Hindlimb muscle (tissue), 1 donor: ENCODE measurements at places on chromosomes 2 and 18.

- no peak for DNase-seq
These were observed 53.4 kb downstream of the TPGS2 start for GRCh38 chr18:36775396-36775795.

DNA sequence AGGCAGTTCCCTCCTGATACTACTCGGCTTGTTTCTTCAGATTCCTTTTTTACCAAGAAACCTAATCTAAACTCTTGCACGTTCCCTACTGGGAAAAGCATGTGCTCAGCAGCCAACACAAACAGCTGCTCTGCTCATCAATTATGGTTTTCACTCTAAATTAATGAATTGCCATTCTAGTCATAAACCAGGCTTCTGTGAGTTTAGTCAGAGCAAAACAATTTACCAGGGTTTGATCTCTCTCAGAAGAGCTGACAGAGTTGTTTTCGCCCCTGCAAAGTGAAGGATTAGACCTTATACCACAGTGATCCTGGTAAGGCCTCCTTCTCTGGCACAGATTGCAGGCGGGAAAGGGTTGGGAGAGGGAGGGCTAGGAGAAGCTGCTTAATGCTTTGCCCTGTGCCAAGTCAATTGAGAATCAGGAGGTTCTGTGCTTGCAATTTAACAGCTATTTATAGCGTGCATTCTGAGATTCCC, 57.2 kb downstream of the REEP1 start:
- peak; percentile 61 for DNase-seq

- DNase-seq: no peak
These were observed 6.5 kb downstream of the IMP4 start for GRCh38 chr2:130349174-130349573.

DNA sequence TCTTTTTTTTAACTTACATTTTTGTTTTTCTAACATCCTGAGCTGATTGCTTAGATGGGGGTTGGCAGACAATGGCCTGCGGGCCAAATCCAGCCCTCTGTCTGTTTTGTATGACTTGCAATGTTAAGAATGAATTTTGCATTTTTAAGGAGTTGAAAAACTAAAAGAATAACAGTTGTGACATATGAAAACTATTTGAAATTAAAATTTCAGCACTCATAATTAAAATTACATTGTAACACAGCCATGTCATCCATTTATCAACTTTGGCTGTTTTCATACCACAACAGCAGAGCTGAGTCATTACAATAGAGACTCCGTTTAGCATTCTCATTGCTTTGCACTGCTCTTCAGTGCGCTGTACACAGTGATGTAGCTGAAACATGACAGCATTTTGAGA, 94.1 kb upstream of the MC4R start:
- DNase-seq: no peak

GRCh38 chr2:151052850-151053660, 208.6 kb downstream of the RBM43 start:
- no peak for DNase-seq

GRCh38 chr2:62354771-62355561, 151.0 kb downstream of the TMEM17 start:
- DNase-seq: no peak

GRCh38 chr2:18940184-18940583, 350.8 kb upstream of the NT5C1B start:
- no peak for DNase-seq

- DNase-seq: no peak
These were observed 74.4 kb downstream of the RTN4 start for GRCh38 chr2:54975598-54976492.

DNA sequence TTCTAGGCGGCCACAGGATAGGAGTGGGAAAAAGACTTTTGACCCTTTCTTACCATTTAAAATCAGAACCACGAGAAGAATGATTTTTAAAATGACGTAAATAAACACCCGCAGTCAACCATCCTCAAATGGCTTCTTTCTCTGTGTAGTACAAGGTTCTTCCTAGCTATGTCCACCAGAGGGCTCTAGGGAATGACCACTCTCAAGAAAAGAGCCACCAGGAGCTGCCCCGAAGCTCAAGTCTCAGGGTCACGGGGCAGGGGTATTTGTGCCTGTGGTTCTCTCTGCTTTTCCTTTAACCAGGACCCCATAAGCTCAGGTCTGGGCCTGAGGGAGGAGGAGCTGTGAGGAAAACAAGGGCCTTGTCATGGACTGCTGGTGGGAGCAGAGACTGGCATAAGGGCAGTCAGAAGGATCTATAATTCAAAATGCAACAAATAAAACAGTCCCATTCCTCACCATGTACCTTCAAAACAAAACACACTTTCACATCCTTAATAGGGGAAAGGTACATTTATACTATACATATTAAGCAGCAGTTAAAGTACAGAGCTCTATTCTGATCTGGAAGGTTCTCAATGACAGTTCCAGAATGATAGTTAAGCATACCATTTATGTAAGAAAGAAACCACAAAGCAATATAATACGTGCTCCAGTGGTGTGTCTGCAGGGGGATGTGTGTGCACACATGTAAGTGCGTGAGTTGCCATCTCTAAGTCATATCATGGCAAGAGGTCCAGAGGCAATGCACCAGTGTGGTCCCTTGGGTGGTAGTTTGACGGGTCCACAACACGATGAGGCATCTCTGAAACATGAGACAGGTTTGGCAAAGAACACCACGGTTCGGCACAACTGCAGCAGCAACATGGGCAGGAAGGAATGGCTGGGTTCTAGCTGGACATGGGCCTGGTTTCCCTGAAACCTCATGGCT, 18.6 kb downstream of the LYPD1 start:
- no peak for DNase-seq

GRCh38 chr2:133674433-133675331, 106.4 kb upstream of the NCKAP5 start:
- DNase-seq: no peak

GRCh38 chr2:199716807-199717586, 134.0 kb downstream of the FTCDNL1 start:
- no peak for DNase-seq

- DNase-seq: no peak
These were observed 298.5 kb downstream of the PIEZO2 start for GRCh38 chr18:10850840-10851239.

GRCh38 chr2:152016181-152017120, 82.4 kb downstream of the CACNB4 start:
- no peak for DNase-seq

DNA sequence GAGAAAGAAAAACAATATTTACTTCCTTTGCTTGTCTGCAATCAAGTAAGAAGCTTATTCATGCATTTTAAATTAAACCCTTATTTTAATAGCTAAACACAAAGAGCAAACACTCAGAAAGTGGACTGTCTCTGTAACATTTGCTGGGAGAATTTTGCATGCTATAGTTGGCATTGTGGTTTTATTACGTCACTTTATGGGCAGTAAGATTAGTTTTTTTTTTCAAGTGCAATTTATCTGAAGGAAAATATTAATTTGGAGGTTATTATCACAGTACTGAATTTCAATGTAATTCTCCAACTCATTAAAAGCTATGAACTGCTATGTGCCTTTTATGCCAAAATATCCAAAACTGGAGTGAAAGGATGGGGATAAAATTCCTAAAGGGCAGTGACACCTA, 103.3 kb downstream of the TMEFF2 start:
- no peak for DNase-seq

DNA sequence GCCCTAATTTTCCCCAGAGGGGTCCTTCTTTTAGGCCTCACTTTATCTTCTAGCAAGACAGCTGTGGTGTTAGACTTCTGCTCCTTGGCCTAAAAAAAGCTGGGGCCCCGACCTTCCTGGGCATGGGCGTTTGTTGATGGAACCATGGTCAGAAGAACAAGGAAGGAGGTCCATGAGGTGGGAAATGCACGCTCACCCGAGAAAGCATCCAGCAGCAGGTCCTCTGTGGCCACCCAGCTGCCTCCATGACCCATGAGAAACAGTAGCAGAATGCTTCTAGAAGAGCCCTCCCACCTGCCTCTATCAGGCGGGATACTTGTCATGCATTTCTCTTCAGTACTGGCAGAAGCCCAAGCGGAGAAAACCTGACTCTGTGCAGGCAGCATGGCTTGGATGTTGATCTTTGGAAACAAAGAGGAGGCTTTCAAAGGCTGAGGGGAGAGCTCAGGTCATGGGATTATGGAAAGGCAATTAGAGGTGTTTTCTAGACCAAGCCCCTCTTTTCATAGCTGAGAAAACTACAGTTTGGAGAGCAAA, 249.1 kb downstream of the FAM210A start:
- no peak for DNase-seq

- DNase-seq: no peak
These were observed 596.9 kb downstream of the DCC start for GRCh38 chr18:52936931-52937330.

GRCh38 chr2:193774166-193774565, 1579.4 kb upstream of the TMEFF2 start:
- DNase-seq: no peak

DNA sequence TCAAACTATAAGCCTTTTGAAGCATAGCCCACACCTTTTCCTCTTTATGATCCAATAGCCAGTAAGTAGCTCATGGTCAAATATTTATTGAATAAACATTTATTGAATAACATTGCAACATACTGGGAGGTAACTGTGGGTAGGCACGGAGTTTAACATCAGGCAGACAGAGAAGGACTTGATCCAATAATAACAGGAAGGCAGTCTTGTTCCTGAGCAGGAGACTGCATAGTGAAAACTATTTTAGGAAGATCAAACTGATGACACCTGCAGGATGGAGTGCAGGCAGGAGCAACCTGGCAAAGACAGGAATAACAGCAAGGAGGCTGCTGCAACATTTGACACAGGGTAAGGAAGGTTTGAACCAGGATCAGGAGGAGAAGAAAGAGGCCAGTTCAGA, 3.1 kb upstream of the DCTN1 start:
- no peak for DNase-seq

DNA sequence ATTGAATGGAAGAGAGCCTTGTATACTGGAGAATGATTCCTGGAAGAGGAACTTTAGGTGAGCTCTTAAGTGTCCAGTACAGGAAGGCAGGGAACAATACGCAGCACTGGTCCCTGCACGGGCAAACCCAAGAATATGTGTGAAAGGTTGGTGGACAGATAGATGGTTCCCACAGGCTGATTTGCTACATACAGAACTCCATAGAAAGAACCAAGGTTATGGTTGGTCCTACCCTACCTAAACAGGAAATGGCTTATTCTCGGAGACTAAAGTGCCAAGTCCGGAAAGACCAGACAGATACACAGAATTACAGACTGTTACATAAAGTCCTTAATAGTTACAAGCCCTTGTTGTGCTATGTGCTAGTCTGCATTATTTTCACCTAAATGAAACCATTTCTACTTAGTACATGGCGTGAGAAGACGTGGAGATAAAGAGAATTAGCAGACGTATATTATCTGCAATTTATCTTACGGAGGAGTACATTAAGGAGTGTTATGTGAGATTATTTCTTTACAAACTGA, 1.2 kb downstream of the REV1 start:
- no peak for DNase-seq

DNA sequence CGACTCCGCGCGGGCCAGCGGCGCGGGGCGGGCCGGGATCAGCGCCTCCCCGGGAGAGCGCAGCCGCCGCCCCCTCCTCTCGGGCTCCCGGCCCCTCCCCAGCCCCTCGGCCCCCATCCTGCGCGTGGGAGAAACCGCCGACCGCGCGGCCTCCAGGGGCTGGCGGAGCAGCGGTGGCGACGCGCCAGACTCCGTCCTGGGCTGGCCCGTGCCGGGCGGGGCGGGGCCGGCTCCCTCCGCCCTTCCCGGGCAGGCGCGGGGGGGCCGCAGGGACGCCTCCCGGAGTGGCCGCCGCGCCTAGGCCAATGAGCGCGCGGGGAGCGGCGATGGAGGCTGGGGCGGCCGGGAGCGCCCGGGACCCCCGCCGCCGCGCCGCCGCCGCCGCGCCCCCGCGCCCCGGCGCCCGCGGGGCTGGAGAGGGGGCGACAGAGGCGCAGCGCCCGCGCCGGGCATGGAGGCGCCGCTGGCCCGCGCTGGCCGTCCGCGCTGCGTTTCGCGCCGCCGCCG, 49.1 kb downstream of the KCNIP3 start:
- peak; percentile 45 for DNase-seq

DNA sequence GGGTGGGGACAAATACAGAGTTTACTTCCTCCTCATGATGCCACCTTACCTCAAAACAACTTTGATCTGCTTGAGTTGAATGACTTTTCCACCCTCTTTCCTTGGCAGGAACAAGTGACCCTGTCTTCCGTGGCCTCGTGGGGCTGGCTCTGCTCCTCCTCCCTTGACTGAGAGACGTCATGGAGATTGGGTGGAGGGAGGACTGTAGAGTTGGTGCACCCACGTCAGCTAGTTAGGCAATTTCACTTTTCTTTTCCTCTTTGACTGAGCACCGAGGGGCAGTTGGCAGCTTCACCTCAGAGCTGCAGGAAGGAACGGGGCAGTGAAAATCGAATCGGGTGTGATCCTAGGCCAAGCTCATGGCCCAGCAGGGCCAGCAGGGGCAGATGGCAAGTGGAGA, at the start of gene SP140:
TSS of gene SP140 (plus strand) at position 251 of the 400 bp plus-strand sequence. CDS start at position 360, 109 bp downstream.
- no peak for DNase-seq

GRCh38 chr2:12982149-12982584, 265.4 kb downstream of the TRIB2 start:
- no peak for DNase-seq

GRCh38 chr2:66536997-66537396, 102.1 kb downstream of the MEIS1 start:
- DNase-seq: no peak

GRCh38 chr18:74778191-74778847, 180.6 kb downstream of the ZNF407 start:
- DNase-seq: no peak

GRCh38 chr2:132256251-132256902, 94.6 kb upstream of the ANKRD30BL start:
- no peak for DNase-seq

DNA sequence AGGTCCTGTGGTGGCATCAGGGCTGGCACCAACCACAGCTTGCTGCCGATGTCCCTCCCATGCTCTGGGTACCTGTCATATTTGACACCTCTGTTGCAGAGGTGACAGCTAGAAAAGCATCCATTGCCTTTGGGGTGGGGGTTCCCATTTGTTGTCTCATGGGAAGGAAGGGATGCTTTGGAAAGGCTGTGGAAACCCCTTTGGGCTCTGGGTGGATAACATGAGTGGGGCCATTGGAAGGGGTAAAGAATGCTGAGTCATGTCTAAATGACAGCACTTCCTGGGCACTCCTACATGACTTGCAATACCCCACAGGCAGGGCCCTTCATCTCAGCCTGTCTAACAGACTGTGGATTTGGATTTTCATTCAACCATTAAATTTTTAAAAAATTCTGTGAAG, 27.8 kb downstream of the CTIF start:
- DNase-seq: no peak

GRCh38 chr2:190835303-190835930, 45.2 kb upstream of the GLS start:
- no peak for DNase-seq
